ENCODE measurements at places on chromosomes 2 and 18.

- DNase-seq: no peak
These were observed 216.3 kb downstream of the BCL11A start for GRCh38 chr2:60337142-60337497.

- no peak for DNase-seq
These were observed 240.3 kb upstream of the CELF4 start for GRCh38 chr18:37805773-37806404.

DNA sequence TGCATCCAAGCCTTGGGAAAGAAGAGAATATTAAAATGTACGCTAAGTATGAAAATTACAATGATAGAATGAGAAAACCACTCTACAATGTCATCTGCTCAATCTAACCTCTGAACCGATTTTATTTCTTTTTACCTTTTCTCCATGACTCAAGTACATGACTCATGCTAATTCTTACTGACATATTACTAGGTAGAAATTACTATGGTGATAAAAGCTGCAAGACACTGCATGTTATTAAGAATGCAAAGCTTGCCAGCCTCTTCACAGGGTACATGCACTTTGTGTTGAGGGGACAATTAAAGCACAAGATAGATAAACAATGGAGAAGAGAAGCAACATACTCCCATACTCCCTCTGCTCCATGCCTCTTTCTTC lies 20.7 kb downstream of the SFT2D3 start:
- no peak for DNase-seq

DNA sequence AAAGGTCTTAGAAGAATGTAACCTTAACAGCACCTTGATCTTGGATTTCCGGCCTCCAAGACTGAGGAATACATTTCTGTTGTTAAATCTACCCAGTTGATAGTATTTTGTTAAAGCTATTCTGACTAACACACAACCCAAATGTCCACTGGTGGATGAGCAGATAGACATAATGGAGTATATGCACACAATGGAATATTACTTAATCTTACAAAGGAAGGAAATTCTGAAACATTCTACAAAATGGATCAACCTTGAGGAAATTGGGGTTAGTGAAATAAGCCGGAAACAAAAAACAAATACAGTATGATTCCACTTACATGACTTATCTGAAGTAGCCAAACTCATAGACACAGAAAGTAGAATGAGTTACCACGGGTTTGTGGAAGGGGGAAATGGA lies 168.7 kb downstream of the ZNF804A start:
- no peak for DNase-seq

DNA sequence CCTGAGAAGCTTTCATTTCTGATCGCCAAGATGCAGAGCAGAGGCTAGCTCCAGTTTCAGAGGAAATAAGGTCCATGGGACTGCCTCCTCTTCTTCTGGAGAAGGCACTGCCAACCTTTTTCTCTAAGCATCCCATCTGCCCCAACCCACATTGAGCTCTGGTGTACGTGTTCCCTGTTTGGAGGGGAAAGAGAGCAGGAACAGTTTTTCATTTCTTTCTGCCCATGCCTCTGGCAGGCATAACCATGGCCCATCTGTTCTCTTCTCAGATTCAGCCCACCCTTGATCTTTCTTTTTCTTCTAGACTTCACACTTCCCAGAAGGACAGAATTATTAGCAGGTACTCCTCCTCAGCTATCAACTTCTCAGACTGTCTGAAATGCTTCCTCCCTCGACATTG lies 1110.3 kb upstream of the KLHL29 start:
- no peak for DNase-seq

DNA sequence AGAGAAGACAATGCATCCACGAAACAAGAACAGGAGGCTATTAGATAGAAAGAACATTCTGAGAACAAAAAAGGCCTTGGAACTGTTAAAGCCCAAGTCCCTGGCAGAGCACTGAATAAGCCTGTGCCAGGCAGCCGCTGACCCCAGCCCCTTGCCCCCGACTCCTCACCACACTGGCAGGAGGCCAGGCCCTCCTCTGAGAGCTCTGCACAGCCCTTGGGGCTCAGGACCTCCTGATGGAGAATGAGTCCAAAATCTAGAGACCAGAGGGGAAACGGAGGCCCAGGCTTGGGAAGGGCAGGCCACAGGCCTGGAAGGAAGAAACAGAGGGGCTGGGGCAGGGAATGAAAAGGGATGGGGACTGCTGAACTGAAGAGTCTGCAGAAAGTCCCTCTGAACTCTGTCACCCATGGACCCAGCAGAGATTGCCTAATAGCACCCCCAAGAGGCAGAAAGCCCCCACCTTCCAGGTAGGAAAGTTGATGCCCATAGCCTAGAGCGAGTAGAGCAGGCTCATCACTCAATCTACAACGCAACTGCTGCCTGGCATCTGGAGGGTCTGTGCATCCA lies 18.3 kb upstream of the TNS1 start:
- DNase-seq: no peak

- no peak for DNase-seq
These were observed 24.8 kb upstream of the LMAN1 start for GRCh38 chr18:59383851-59384250.

DNA sequence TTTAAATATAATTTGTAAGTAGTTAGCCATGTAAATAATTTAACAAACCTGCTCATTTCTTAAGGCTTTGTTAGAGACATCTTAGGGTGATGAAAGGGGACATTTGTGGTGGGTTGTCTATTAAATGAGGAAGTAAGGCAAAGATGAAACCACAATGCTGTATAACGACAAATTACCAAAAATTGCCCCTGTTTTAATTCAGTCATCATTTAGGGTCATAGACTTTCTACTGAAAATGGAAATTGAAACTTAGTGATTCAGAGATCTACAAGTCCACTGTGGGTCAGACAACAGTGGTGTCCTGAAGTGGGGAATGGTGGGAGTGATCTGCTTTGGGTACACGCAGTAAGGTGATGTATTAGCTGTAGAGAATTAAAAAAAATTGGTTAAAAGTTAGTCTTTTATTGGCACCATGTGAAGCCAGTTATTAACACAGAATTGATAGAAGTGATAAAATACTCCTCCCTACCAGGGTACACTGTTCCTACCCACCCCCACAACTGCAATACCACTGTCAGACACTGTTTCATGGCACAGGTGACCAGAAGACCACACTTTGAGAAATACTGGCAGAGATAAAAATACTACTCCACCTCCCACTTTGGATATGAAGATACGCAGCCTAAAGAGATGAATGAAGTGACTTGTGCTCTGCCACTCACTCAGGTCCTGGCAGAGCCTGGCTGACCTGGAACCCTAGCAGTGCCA lies 13.4 kb downstream of the CERS6 start:
- no peak for DNase-seq

DNA sequence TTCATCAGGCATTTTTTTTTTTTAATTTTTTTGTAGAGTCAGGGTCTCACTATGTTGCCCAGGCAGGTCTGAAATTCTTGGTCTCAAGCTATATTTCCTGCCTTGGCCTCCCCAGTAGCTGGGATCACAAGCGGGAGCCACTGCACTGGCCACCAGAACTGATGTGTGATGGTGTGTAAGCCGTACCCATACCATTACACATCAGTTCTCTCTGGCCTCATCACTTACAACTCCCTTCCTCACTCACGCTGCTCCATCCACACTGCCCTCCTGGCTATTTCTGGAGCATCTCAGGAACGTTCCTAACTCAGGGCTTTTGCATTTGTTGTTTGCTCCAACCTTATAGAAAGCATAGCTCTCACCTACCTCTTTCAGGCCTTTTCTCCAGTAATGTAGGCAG lies 834.5 kb upstream of the ID2 start:
- DNase-seq: no peak

- peak; percentile 62 for DNase-seq
These were observed 136.8 kb downstream of the NEDD4L start for GRCh38 chr18:58180738-58181353.

DNA sequence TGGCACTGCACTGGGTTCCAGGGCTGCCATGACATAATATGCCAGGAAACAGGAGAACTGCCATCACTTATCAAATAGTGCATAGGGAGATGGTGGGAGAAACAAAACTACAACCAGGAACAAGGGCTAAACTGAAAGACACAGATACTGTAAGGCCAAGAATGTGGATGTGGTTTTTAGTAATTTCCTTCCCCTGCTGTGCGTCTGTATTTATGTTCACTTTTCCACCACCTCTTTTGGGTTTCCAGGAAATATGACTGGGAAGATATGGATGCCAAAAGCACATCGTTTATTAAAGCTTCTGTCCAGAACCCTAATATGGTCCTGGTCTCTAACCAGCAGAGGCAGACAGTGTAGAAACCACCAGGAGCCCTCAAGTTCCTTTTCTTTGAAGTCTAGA lies 759.7 kb upstream of the FANCL start:
- no peak for DNase-seq

Data from CD8-positive, alpha-beta T cell (primary cell).